ENCODE measurements at places on chromosomes 3 and 15. TPM values are rescaled to one million over a fixed set of nuclear protein-coding genes. Genes with fewer than 3 reads are reported as not detected.

Gene SLC24A1
- total RNA-seq: 10.6 TPM

Gene PPP1R14D
- not detected for total RNA-seq

Gene RASL12
- total RNA-seq: 5.8 TPM

Gene LRRC3B
- total RNA-seq: 8.2 TPM

Gene BUB1B
- total RNA-seq: 129 TPM

DNA sequence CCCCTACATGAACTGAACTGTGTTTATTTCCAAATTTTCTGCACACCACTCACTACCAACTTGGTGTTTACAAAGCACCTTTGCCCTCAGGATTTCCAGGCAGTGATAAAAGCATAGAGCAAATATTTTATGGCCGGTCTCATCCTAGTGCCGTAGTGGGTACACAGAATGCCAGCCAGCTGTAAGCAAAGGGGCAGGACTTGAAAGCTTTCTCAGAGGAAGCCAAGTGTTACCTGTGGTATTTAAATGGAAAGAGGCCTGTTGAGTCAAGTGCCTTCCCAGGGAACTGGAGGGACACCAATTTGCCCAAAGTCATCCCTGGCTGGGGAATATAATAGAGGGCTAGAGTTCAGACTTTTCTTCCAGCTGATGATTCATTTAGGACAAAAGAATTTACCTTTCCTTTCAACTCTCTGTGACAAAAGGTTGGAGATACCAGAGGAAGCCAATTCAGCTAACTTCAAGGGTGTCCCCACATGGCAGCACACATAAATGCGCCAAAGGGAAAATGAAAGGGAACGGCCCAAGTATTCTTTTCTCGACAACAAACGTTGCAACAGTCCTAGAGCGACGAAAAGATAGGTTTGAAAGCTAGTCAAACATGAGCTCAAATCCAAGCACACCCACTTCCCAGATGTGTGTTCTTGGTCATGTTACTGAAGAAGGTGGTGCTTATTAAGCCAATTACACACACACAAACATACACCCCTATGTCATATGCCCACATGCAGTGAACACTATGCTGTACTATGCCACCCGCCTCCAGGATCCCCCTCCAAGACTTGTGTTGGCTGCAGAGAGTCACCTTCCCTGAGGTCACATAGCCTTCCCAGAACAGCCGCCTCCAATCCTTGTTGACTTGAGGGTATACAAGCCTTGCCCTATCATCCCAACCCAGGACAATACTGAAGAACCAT lies 27.7 kb downstream of the MAGI1 start:
- no peak overlapping the region for H3K27ac ChIP-seq
- H3K4me1 ChIP-seq: peaks cover 17% of the 10 kb centered on the region
- no peaks in the 10 kb centered on the region for H3K36me3 ChIP-seq
- no peaks in the 10 kb centered on the region for H3K27me3 ChIP-seq
- no peak overlapping the region for H3K4me3 ChIP-seq

DNA sequence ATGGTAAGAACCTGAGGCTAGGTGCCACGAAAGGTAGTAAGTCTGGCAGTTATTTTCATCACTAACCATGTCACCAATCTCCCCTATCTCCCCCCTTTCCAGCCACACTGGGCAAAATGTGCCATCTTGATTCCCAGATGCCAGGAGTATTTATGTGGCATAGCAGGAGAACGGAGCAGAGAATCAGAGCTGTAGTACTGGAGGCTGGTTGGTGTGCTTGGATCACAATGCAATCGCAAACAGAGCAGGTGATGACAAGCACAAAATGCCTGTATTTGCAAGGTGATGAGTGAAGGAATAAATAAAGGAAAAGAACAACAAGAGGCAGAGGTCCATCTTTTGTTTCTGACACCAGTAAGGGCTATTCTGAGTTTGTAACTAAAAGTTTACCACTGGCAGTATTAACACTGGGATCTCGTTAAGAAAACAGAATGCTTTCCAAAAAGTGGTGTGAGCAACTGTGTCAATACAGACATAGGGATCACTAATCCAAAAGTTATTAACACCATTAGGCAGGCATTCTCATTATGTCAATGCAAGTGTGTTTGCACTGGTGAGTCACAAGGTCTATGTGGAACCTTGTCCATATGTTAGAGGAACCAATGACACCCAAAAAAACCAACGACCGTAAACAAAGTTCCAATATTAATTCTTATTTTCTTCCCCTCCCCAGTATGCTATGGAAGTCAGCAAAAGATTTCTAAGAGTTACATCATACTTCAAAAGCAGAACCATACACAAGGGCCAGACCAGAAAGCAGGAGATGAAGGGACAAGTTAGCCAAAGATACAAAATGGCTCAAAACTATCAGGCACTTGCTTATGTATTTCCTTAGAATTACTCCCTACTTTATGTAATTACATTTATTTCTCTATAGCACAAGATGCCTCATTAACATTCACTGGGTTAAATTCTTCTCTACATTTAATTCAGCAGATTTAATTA lies 556.6 kb downstream of the FOXP1 start:
- peaks cover 24% of the 10 kb centered on the region for H3K4me1 ChIP-seq
- DNase-seq: no peak
- no peaks in the 10 kb centered on the region for H3K27me3 ChIP-seq
- no peaks in the 10 kb centered on the region for H3K36me3 ChIP-seq
- no peak overlapping the region for H3K4me3 ChIP-seq

- peaks cover 22% of the 10 kb centered on the region for H3K4me1 ChIP-seq
- DNase-seq: no peak
- H3K27me3 ChIP-seq: peaks cover 52% of the 10 kb centered on the region
Observed at GRCh38 chr3:24951180-24951579, 456.5 kb upstream of the THRB start.

GRCh38 chr3:4580346-4581123 lies 87.4 kb downstream of the ITPR1 start:
- DNase-seq: no peak
- H3K4me1 ChIP-seq: peaks cover 12% of the 10 kb centered on the region
- H3K36me3 ChIP-seq: no peaks in the 10 kb centered on the region
- H3K27ac ChIP-seq: no peak overlapping the region
- no peak overlapping the region for H3K4me3 ChIP-seq

DNA sequence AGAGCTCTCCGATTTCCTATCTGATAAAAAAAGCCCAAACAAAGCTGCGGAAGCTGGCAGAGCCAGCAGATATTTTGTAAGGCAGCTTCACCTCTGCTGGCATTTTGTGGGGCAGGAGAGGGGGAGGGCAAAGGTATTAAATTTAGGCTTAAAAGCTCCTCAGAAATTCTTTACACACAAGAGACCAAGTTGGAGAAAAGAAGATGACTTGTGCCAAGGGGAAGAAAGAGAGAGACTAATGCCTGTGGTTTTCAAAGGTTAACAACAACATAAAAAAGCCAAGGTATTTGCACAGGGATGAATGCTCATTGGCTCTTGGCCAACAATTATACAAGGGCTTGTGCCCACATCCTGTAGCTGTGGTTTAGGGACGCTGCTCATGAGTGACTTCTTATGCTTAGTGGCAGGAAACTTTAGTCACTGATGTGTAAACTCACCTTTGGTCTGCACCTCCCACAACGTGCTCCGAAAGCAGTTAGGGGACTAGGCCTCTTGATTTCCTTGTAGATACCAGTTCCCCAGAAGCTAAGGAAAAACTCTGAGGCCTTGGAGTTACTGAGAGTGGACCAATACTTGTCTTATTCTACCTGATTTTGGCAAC lies 152.9 kb downstream of the TPRG1 start:
- no peak overlapping the region for H3K4me3 ChIP-seq
- H3K4me1 ChIP-seq: no peaks in the 10 kb centered on the region
- no peak overlapping the region for H3K27ac ChIP-seq
- H3K27me3 ChIP-seq: no peaks in the 10 kb centered on the region
- DNase-seq: no peak

DNA sequence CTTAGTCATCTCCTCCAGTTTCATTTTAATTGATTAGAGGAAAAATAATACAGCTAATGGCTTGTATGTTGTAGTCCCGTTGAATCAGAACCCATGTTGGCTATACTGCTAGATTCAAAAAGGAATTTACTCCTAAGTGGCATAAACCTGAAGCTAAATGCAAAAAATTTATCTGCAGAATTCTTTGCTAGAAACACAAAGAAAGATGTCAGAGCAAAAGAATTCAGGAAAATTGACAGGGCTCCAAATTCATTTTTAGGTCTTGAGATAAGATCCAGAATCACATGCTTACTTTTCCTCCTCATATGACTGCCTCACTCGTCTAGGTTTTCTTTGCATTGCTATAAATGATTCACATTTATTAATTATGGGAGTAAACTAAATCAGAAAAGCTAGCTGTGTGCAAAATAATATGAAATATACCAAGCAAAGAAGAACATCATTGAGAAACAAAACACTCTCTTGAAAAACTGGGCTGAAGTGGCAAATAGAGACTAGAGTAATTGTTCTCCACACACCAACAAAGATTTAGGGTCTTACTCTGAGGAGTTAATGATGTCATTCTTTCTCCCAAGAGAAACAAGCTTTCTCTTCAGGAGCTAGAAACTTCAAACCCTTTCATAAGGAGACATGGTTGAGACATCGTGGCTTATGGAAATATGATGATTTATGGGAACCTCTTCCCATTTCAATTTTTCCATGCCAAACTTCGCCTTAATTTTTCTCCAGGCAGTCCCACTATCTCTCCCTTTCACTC lies 94.8 kb upstream of the FEZF2 start:
- no peak for DNase-seq
- H3K4me3 ChIP-seq: no peak overlapping the region
- no peak overlapping the region for H3K27ac ChIP-seq
- no peaks in the 10 kb centered on the region for H3K36me3 ChIP-seq
- no peaks in the 10 kb centered on the region for H3K4me1 ChIP-seq
